ENCODE measurements at places on chromosomes 3 and 15.

GRCh38 chr3:45551214-45552010, 43.1 kb upstream of the LIMD1 start:
- DNase-seq: no peak
- peaks cover 6% of the 10 kb centered on the region for H3K4me1 ChIP-seq
- H3K4me3 ChIP-seq: no peak overlapping the region
- H3K27ac ChIP-seq: no peak overlapping the region

GRCh38 chr15:62219799-62220198, 54.7 kb upstream of the C2CD4B start:
- DNase-seq: no peak
- no peak overlapping the region for H3K27ac ChIP-seq
- H3K36me3 ChIP-seq: peaks cover 11% of the 10 kb centered on the region
- H3K4me3 ChIP-seq: no peak overlapping the region

GRCh38 chr15:92922418-92923002, 22.4 kb downstream of the CHD2 start:
- H3K4me1 ChIP-seq: peaks cover 40% of the 10 kb centered on the region
- peaks cover 36% of the 10 kb centered on the region for H3K36me3 ChIP-seq
- no peak overlapping the region for H3K4me3 ChIP-seq
- no peak for DNase-seq

- no peaks in the 10 kb centered on the region for H3K27me3 ChIP-seq
- H3K27ac ChIP-seq: no peak overlapping the region
- H3K4me3 ChIP-seq: no peak overlapping the region
- H3K4me1 ChIP-seq: no peaks in the 10 kb centered on the region
- H3K36me3 ChIP-seq: no peaks in the 10 kb centered on the region
- no peak for DNase-seq
Observed at GRCh38 chr3:134083626-134084241, 54.0 kb upstream of the SLCO2A1 start.
